ENCODE measurements at places on chromosomes 2 and 18.

DNA sequence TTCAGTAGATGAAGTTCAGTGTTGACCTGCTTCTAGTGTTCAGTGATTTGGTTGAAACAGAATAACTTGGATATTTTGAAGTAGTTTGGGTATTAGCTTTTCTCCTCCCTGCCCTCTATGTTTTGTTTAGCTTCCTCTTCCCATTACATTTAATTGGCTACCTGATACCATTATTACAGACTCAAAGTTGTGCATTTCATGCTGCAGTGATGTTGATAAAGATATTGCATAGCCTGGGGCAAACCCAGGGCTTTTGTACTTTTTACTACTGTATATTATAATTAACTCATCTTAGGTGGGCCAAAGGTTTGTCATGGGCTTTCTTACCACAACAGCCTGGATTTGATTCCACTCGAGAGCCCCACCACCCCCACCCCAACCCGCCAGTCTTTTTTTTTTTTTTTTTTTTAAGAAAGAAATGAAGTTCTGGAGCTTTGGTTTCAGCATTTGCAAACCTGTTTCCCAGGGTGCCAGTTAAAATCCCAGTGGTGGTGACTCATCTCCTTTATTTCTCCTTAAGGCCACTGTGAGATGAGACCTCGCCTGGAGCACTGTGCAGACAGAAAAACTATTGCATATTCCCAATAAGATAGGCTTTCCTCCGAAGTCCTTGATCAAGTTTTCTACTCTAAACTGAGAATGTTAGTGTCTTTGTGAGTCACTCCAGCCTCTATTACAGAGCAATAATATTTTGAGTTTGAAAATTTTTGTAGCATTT is 393.7 kb upstream of the FANCL start:
- DNase-seq: no peak

- no peak for DNase-seq
These were observed 50.3 kb upstream of the PKDCC start for GRCh38 chr2:41997561-41997960.

DNA sequence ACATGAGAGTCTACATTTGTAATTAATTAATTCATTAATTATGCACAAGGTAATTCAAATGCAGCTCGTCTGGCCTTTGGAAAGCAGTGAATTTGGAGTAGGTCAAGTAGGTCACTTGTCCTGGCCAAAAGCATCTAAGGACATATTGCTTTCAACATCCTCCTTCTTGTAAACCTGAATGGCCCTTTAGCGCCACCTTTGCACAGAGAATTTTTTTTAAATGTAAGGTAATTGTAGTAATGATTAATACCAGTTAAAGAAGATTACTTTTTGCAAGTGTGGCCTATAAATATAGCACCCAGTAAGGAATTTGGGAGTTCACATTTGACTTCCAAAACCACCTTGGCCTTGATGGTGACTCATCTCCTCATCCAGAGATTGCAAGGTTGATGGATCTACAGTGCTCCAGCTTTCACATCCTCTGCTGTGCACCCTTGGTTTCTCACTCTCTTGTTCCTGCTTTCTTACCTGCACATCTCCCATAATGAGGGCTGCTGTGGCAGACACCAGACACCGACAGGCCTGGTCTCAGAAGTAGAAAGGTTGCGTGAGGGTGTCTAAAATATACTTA is 481.7 kb downstream of the TGIF1 start:
- no peak for DNase-seq

GRCh38 chr2:202249521-202250253 is 11.3 kb upstream of the SUMO1 start:
- DNase-seq: no peak

DNA sequence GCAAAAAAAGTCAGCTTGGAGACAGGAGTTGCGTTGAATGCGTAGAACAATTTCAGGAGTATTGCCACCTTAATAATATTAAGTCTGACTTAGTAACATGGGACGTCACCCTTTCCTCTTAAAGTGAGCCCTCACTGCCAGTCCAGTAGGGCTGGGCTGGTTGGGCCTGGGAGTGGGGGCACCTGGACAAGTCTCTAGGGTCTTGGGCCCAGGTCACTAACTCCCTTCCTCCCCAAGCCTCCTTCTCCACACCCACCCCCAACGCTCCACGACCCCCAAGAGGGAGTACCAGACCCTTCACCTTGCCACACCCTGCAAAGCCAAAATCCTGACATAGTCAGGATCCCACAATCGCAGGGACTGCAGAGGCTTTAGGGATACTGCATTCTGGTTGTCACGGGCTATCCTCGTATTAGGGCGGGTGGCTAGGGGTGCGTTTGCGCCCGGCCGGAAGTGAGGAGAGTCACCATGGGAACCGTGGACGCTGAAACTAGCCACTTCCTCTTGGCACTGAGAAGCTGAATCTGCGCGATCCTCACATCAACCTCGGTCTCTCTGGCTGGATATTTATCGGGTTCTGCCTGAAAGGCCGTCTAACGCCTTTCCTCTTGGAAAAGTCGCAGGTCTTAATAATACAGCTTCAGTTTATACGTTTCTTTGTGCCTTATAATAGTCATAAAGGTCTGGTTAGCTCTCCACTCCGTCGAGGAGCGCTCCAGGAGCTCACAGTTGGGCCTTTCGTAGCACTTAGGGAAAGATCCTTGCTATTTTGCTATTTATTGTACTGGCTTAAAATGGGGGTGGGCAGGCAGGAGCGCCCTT is 10.3 kb upstream of the CXXC1 start:
- DNase-seq: peak; percentile 22

GRCh38 chr2:104375206-104375605 is 478.7 kb upstream of the POU3F3 start:
- DNase-seq: no peak

DNA sequence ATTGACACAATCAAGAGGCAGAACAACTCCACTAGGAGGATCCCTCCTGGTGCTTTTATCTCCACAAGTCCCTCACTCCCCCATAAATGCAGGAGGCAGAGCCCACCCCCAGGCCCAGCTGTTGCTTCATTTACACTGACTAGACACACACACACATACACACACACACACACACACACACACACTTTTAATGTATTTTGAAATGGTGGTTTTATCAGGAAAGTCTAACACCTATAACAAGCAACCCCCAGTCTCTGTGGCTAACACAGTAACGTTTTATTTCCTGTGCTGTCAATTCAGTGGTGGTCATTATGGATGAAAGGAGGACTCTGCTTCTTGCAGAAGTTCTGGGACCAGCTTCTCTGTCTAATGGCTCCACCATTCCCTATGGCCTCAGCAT is 125.4 kb upstream of the FOSL2 start:
- DNase-seq: no peak

- DNase-seq: no peak
These were observed 711 bp downstream of the GPR17 start for GRCh38 chr2:127646487-127647241.

DNA sequence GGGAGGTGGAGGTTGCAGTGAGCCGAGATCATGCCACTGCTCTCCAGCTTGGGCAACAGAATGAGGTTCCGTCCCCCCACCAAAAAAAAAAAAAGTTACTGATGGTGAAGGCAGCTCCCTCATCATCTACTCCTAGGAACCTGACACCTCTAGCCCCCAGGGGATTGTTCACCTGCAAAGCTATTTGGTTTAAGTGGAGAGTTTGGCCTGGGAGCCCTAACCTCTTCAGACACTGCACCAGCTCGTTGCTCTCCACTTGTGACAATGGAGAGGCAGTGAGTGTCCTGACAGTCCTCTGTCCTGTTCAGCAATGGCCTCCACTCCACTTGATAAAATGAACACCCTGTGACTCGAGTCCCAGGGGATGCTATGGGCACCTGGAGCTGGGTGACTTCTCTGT is 43.5 kb downstream of the ATP6V1C2 start:
- no peak for DNase-seq

DNA sequence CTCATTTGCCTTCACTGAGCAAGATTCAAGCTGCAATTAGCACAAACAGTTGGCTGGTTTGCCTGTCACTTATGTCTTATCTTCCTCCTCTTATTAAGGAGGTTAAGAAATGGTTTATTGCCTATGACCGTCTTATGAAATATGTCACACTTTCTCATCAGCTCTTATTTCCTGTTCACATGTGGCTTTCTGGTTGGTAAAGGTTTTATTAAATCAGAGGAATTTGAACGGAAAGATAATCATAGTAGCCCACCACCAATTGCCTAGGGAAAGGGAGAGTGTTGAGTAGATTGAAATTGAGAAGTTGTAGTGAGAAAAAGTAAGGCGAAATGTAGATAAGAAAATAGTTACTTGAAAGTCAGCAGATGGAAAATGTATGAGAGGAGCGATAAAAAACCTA is 4.2 kb upstream of the IL1R1 start:
- no peak for DNase-seq

DNA sequence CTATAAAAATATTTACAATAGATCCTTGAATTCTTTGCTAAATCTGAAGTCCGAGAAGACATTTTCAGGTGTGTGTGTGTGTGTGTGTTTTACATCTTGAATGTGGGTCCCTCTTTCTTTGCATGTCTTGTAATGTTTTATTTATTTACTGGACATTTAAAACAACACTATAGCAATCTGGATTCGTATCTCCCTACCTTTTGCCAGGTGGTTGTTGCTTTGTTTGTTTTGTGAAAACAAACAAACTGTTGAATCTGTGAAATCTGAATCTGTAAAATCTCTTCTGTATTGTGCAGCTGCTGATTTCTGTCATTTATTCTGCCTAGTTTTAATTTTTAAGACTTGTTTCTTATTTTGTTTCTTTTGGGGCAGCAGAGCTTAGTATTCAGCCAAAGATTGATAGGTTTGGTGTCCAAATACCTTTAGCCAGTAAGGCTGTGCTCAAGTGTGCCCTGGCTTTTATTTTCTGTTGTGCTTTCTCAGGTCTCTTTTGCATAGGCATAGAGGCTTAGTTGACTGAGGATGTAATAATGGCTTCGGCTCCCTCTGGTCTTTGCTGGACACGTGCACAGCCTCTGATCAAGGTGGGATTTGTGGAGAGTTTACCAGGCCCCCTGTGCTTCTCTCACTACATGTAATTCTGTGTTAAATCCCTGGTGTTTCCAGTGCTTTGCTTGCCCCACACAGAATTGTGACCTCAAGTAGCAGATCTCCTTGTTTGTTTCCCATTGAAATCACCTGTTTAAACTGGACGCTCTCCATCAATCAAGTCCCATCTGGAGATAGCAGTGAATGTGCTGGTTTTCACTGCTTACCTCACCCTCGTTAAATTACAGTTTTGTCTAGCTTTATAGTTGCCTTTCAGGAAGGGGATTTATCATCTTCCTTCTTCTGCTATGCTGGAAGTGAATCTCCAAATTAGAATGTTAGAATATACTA is 71.1 kb downstream of the BIRC6 start:
- DNase-seq: no peak

GRCh38 chr2:23390152-23390551 is 5.2 kb downstream of the KLHL29 start:
- DNase-seq: no peak

DNA sequence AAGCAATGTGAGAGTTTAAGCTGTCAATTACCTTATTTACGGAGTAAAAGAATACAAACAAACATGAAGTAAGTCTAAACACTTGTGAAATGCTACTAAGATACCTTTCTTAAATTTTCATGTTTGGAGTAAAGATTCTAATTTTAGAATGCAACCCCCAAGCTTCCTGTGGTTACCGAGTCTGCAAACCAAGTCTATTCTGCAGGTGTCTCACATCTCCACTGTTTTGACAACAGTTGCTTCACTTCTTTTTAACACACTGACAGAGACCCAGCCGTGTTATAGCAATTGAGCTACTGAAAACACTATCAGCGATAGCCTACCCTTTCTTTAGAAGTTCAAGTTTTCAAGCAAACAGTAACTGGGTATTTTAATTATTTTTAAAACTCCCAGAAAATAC is 608.3 kb downstream of the ERBB4 start:
- no peak for DNase-seq

DNA sequence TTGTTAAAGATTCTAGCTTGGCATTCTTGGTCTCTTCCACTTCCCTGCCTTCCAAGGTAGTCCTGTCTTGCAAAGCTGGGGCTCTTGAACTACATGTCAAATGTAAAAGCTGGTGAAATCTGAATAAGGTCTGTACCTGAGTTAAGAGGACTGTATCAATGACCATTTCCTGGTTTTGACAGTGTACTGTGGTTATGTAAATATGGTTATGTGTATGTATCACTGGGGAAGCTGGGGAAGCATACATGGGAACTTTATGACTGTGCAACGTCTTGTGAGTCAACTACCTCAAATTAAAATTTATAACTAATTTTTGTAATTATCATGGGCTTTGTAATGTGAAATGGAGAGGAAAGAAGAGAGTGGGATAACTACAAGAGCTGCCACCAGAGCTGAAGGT is 81.7 kb downstream of the COL4A4 start:
- DNase-seq: no peak

DNA sequence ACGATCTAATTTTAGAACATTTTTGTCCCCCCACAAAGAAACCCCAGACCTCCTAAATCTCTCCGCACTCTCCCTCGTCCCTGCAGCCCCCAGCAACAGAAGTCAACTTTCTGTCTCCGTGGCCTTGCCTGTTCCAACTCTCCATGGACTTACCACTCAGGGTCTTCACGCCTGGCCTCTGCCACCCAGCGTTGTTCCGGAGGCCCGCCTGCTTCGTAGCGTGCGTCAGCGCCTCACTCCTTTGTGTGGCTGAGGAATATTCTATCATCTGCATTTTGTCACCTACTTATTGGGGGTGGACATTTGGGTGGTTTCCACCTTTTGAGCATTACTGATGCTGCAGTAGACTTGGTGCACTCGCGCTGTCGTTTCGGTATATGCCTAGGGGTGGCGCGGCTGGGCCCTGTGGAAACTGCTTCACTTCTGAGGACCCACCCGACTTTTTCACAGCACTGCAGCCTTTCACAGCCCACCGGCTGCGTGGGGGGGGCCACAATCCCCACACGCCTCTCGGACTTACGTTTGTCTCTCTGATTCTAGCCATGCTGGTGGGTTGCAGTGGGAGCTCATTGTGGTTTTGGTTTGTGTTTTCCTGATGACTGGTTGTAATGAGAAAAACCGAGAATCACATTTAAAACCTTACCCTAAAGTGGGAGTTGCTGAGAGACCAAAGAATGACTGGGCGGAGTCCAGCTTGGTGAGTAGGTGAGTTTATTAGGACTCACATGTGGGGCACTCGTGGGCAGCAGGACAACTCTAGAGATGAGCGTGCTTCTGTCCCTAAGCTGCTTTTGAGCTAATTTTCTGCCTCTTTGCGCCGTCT is 1.4 kb upstream of the HSBP1L1 start:
- no peak for DNase-seq

DNA sequence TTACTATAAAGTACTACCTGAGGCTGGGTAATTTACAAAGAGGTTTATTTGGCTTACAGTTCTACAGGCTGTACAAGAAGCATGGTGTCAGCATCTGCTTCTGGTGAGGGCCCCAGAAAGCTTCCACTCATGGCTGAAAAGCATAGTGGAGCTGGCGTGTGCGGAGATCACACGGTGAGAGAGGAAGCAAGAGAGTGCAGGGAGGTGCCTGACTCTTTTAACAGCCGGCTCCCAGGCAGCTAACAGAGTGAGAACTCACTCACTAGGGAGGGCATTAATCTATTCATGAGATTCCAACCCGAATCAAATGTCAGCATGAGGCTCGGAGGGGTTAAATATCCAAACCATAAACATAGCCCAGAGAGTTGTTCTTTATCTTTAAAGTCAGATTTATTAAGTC is 117.3 kb downstream of the LDLRAD4 start:
- no peak for DNase-seq

GRCh38 chr2:85992611-85993010 is 103.8 kb upstream of the ST3GAL5 start:
- no peak for DNase-seq

Data from activated CD4-positive, CD25-positive, alpha-beta regulatory T cell (primary cell).